ENCODE measurements at places on chromosomes 2 and 18.

- no peak for DNase-seq
Measured at GRCh38 chr2:176484838-176485237, 215.6 kb downstream of the MTX2 start.

- DNase-seq: no peak
Measured at GRCh38 chr2:64485961-64486360, 32.0 kb downstream of the LGALSL start.

GRCh38 chr2:238136820-238137537 is 1.5 kb upstream of the KLHL30 start:
- peak; percentile 53 for DNase-seq

- DNase-seq: peak; percentile 39
Measured at GRCh38 chr18:63823516-63824219, 48.5 kb downstream of the SERPINB7 start.

GRCh38 chr18:30970196-30970816 is 72.2 kb downstream of the DSC3 start:
- DNase-seq: peak; percentile 4

DNA sequence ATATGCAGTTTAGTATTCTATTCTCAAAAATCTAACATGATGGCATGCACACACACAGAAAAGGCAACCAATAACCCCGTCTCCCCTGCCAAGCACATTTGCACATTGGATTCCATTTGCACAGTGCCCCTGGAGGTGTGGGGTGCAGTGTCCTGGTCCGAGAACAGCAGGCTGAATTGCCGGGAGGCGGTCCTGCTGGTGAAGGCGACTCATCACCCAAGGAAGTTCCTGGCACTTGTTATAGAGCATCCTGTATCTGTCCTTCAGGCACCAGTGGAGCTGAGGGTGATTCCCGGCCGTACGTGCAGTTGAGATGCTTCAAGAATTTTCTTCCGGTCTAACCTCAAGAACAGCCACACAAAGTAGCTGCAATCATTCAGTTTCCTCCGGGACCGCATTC is 73.0 kb upstream of the RAB12 start:
- no peak for DNase-seq

- DNase-seq: no peak
Measured at GRCh38 chr18:48815179-48815515, 135.6 kb downstream of the SMAD7 start.

DNA sequence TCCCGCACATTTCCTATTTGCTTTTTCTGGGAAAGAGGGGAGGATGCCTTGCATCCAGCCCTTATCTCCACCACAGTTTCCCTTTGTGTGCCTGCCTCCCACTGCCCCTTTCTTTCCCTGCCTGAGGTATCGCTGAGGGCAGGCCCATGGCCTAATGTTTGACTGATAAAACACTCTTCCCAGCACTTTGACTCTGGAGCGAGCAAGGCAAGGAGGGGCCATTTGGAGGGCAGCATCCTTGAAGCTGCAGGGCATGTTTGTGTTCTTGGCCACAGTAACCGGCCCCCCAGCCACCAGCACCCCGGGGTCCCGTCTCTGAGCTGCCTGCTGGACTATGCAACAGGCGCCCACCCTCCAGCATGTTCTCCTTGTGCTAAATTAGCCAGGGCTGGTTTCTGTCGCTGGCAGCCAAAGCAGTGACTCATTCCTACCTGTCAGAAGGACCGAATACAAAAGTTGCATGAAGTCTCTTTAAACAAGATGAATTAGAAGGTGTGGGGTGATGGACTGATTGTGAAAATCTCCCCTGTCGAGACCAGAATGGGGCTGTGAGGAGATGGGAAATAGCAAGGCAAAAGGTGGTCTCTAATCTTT is 50.7 kb downstream of the BCL2L11 start:
- DNase-seq: no peak

DNA sequence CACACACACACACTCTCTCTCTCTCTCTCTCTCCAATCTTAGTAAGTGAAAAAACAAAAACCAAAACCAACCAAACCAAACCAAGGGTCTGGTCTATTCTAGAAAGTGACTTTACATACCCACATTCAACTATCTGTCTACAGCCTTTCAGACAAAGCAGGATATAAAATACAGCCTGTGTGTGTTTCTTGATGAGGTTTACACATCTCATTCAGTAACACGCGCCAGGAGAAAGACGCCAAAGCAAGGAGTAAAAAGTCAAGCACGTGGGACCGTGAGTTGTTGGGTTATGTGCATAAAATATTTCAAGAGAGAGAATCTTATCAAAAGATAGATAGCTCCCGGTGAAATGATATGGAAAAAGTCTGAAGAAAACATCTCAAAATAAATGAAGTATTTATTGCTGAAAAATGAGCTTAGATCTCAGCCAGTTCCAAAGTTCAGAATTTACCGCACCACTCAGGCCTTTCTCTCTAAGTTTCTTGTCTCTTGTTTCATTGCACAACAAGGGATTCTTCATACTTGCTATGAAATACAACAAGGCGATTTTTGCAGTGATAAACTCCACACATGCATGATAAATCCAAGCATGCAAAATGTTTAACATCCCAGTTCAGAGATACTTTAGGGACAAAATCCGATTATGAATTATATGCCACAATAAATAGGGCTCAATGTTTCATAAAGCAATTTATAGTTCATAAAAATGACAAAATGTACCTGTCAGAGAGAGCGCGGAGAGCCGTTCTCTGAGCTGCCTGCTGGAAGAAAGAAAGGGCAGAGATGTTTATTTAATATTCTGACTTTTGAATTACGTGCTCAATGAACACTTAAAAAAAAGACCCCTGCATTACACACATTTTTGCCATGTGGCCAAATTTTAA is 159.3 kb upstream of the REV1 start:
- no peak for DNase-seq

DNA sequence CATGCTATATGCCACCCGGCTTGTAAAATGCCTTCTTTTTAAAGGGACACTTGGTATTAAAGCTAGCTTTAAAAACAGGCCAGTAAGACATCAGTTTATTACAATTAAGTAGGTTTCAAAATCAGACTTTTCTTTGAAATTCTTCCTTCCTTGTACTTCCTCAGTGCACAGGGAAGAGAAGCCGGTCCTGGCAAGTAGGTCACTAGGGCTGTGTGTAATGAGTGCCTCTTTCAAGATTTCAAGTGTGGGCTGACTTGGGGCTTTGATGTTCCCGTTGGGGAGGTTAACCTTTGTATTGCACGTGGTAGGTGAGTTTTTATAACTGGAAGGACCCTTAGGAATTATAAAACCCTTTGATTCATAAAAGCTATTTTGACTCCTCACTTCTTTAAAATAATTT is 566.4 kb upstream of the ID2 start:
- no peak for DNase-seq

- DNase-seq: no peak
Measured at GRCh38 chr2:197208024-197208423, 102.6 kb downstream of the ANKRD44 start.

DNA sequence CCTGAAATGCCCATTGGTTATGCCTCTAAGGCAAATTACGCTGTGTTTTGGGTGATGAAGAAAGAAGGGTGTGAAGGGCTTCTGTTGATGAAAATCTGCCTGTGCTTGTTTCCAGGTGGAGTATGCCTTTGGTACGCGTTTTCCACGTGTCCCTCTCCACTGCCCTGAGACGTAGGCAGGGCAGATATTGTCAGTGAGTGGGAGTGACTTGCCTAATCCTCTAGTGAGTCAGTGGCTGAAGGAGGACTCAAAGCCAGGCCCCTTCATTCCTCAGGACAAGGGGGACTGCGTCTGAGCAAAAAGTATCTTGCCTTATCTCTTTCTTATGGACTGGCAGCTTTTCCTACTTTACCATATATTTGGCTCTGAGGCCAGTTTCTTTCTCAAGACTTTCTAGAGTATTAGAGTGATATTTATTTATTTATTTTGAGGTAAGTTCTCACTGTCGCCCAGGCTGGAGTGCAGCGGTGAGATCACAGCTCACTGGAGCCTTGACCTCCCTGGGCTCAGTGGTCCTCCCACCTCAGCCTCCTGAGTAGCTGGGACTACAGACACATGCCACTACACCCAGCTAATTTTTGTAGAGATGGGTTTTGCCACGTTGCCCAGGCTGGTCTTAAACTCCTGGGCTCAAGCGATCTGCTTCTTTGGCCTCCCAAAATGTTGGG is 10.2 kb downstream of the RALB start:
- no peak for DNase-seq

- DNase-seq: no peak
Measured at GRCh38 chr2:176826984-176827668, 385.5 kb upstream of the HNRNPA3 start.

DNA sequence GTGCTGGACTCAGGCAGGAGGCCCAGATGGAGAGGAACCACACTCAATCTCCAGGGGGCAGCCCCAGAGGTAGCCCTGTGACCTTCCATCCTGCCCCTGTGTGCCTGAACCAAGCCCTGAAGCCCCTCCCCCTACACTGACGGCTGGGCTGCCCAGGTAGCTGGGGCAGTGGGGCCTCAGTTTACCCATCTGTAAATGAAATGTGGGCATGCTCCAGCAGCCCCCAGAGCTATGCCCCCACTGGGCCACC is 15.8 kb downstream of the CROCC2 start:
- DNase-seq: no peak

- DNase-seq: no peak
Measured at GRCh38 chr2:44952143-44952805, 10.8 kb downstream of the SIX3 start.

DNA sequence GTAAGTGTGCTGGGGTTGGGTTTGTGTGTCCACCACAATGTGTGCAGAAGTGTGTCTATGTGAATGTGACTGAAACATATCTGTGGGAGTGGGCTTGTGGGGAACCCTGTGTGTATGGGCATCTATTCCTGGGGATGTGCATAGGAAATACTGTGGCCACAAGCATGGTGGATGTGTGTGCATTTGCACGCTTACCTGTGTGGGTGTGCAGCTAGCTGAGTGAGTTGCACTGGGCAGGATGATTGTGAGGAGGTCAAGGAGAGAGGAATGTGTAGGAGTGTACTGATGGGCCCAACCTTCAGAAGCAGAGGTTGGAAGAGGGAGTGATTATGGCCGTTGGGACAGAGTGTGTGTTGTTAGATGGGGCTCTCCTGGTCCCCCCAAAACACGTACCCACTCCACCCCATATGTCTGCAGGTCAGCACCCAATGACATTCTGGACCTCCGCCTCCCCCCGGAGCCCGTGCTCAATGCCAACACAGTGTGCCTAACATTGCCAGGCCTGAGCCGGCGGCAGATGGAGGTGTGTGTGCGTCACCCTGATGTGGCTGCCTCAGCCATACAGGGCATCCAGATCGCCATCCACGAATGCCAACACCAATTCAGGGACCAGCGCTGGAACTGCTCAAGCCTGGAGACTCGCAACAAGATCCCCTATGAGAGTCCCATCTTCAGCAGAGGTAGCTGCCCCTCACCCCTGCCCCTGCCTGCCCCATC is 1.2 kb downstream of the WNT10A start:
- no peak for DNase-seq

DNA sequence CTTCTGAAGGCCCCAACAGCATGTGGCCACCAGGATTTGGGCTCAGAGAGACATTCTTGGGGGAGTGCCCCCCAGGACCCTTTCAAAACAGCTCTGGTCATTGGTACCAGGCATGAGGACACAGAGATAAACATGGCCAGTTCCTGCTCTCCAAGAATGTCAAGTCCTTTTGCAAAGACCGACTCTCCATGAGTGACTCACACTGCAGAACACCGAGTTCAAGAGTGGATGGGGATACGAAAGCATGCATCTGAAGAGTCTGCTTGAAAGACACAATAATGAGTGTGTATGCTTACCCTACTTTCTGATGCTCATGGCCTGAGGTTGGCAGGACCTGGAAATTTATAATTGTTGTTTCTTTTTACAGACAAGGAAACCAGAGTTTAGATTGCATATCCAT is 450.6 kb downstream of the TSN start:
- DNase-seq: no peak

DNA sequence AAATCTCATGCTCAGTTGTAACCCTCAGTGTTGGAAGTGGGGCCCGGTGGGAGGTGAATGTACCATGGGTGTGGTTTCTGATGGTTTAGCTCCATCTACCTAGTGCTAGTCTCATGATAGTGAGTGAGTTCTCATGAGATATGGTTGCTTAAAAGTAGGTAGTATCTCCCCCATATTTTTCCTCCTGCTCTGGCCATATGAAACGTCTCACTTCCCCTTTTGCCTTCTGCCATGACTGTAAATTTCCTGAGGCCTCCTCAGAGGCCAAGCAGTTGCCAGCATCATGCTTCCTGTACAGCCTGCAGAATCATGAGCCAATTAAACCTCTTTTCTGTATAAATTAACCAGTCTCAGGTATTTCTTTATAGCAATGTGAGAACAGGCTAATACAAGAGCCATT is 62.8 kb upstream of the RNF152 start:
- DNase-seq: no peak

- no peak for DNase-seq
Measured at GRCh38 chr2:85064927-85065577, 68.1 kb upstream of the TCF7L1 start.

- peak; percentile 36 for DNase-seq
Measured at GRCh38 chr2:191571163-191571769, 106.7 kb upstream of the NABP1 start.

DNA sequence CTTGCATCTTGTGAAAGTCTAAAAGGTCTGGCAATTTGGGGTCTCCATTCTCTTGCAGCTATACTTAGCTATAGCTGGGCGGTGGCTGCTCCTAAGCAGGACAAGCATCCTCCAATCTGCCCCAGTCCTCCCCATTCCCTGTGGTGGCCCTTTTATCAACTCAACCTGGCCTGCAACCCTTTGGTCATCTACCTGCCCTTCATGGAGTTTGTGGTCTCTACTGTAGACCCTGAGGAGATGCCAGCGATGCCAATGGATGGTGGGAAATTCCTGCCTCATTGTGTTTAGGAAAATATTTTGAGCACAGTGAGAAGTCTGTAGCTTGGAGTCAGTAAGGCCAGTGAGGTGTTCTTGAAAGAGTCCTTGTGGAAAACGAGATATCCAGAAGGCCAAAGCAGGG is 143.4 kb downstream of the CAPN13 start:
- no peak for DNase-seq

DNA sequence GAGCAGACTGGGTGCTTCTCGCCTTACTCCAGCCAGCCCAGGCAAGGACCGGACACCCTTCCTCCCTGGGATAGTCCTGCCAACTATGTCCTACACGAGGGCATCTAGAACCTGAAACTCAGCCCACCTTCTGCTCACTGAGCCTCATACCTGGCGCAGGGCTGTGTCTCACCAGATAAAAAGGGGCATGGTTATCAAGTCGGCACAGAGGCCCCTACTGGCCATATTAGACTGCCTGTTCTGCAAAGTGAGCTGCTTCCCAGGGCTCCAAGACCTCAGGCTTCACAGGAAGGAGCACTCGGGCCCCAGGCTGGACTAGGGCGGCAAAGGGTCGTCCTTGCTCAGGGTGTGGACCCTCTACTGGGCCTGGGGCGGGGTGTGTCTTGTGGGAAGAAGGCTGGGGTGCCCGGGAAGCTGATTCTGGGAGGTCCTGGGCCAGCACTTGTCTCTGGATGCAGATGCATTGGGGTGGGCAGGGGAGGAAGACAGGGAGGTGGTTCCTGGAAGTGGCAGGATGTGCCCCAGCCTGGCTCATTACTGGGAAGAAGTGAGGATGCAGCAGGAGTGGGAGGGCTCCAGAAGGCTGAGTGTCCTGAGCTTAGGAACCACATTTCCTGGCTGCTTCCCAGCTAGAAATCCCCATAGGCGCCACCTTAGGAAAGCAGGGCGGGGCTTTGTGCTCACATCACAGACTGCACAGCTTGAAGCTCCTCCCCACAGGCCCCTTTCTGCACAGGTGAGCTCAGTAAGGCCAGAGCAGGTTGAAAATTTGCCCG is 19.6 kb downstream of the EHD3 start:
- DNase-seq: no peak

GRCh38 chr18:58263055-58263957 is 219.3 kb downstream of the NEDD4L start:
- no peak for DNase-seq

Measured in skeletal muscle cell (primary cell).